Epithelial cell of alveolus of lung (primary cell): ENCODE measurements at places on chromosomes 5 and 9. TPM values are rescaled to one million over a fixed set of nuclear protein-coding genes. Genes with fewer than 3 reads are reported as not detected.

The OTP gene
- total RNA-seq: 0.24 TPM in 1 of 2 replicates, not detected in the other

The FOXD4L3 gene
- not detected in 2 replicates for total RNA-seq

The LAMC3 gene
- 1.8 and 3.7 TPM in 2 replicates for total RNA-seq

The CDC20B gene
- under 0.01 TPM in 1 of 2 replicates, not detected in the other for total RNA-seq

The CDH9 gene
- 0.13 TPM in 1 of 2 replicates, not detected in the other for total RNA-seq

The HSPB3 gene
- total RNA-seq: 2.9 TPM in 1 of 2 replicates, not detected in the other

The KIAA0825 gene
- total RNA-seq: 2.2 and 7.7 TPM in 2 replicates

The LRRC70 gene
- total RNA-seq: 0.24 and 0.26 TPM in 2 replicates

The TAF11L13 gene
- total RNA-seq: not detected in 2 replicates
